Activated CD4-positive, alpha-beta T cell treated with anti-CD3 and anti-CD28 coated beads for 1 hour (primary cell): ENCODE measurements at places on chromosomes 4 and X.

GRCh38 chr4:77127215-77127614 is 29.8 kb upstream of the CCNG2 start:
- DNase-seq: no peak

GRCh38 chrX:139751053-139751452 is 43.1 kb upstream of the MCF2 start:
- no peak for DNase-seq

GRCh38 chr4:138242834-138243156 is 646 bp upstream of the SLC7A11 start:
- no peak for DNase-seq

DNA sequence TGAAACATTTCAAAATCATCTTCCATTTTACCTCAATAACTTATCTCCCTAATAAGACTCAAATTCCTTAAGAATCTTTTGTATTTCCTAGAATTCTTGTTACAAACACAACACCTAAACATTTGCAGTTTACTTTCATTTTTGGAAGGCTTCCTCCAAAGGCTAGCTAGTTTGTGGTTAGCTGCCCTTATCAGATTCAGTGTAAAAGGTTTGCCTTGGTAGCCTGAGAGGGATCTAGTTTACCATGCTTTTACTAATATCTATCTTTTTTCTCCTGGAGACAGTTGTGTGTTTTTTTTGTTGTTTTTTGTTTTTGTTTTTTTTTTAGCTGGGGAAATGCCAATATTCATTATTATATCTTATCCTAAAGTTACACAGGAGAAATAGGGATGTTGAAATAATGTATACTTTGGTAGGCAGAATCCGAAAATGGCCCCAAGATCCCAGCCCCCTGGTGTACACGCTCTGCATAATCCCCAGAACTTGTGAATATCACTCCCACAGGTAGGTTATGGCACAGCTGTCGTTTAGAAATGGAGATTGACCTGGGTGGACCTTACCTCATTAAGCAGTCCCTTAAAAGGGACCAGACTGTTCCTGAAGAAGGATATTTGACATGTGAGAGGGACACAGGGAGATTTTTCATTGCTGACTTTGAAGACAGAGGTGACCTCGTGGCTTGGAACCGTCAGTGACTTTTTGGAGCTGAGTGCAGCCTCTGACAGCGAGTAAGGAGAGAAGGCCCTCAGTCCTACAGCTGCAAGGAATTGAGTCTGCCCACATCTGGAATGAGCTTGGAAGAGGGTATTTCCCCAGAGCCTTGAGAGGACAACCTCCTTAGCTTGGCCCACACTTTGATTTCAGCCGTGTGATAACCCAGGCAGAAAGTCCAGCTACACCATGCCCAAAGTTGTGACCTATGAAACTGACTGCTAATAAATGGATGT is 33.4 kb downstream of the SEPTIN11 start:
- no peak for DNase-seq

GRCh38 chr4:85598936-85599335 is 124.0 kb downstream of the ARHGAP24 start:
- no peak for DNase-seq

DNA sequence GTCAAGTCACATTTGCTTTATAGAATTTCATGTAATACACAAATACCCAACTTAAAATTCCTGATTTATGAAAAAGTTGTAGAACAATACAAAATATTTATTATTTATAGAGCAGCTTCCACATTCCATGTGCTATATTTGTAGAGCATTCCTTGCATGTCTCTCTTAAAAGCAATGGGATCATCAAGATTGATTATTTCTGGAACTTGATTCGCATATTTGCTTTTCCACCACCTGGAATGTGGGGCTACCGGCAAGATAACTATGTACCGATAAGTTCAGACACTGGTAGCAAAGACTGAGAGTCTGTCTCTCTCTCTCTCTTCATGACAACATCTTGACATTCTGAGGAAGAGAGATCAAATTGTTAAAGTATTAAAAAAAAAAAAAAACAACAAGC is 59.3 kb downstream of the MAPK10 start:
- no peak for DNase-seq

DNA sequence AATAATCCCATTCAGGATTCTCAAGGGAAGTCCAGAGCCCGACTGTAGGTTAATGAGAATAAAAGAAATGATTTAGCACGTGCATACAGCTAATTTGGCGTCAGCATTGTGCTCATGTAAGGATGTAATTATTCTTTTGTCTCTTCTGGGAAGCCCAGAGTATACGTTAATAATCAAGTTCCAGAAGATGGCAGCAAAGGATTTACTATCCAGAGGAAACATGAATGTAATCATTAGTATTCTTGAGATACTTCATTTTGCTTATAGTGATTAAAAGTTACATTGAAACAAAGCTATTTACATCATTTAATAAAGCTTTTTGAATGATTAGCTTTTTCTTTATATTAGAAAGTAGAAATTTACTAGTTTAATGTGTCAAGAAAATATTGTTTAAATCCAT is 27.1 kb upstream of the MAP9 start:
- DNase-seq: no peak

GRCh38 chr4:26062215-26062614 is 148.2 kb downstream of the SMIM20 start:
- DNase-seq: no peak

GRCh38 chr4:153595894-153596601 is 88.0 kb upstream of the TLR2 start:
- DNase-seq: no peak

- no peak for DNase-seq
Measured at GRCh38 chr4:140070366-140070765, 83.6 kb downstream of the MAML3 start.

DNA sequence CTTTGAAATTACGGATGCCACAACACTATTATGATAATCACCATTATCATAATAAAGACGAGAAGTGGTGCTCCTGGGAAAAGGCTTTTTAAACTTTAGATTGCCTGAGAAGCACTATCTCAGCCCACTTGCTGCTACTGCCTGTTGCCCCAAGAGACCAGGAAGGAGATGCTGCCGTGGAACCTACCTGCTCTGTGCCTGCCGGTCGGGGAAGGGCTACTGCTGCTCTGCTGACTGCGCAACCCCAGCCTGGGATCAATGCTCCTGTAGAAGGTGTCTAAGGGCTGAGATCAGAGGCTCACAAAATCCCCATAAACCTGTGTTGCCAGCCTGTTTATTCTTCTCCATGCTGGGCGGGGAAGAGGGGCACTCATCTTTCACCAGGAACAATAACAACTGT is 145.3 kb upstream of the VCX3B start:
- DNase-seq: no peak

GRCh38 chr4:63583561-63583960 is 825.7 kb downstream of the TECRL start:
- DNase-seq: no peak

DNA sequence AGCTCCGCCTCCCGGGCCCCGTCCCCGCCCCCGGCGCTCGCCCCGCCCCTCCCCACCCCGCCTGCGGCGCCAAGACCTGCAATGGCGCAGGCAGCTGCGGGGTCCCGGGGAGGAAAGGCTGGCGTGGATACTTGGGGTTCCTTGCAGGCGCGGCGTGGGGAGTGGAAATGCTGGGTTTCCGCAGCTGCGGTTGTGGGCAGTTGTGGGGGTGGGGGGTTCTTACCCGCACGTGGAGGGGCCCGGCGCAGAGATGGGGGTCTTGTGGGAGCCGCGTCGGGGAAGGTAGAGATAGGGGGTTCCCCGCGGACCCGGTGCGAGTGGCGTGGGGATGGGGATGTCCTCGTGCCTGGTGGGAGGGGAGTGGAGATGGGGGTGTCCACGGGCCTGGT is 680 bp upstream of the ASMTL start:
- no peak for DNase-seq

- no peak for DNase-seq
Measured at GRCh38 chr4:81038636-81039350, 8.3 kb downstream of the BMP3 start.

DNA sequence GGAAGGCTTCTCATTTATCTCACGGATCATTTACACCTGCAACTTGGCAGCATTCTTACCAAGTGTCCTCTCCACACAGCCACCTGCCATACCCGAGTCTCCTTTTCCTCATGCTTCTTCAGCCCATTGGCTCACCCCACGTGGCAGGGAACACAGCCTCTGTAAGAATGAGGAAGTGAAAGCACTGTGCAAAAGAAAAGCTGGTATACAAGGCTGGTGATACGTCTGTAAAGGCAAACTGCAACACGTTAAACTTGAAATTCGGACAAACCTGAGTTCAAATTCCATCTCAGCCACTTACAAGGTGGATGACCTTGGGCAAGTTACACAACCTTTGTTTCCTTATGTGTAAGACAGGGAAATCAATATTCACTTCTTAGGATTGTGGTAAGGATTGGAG is 164.0 kb upstream of the RASGEF1B start:
- no peak for DNase-seq

- no peak for DNase-seq
Measured at GRCh38 chr4:150140774-150141400, 62.6 kb downstream of the DCLK2 start.

GRCh38 chr4:14856062-14856933 is 146.0 kb upstream of the CPEB2 start:
- no peak for DNase-seq

- DNase-seq: no peak
Measured at GRCh38 chrX:13590914-13591313, 21.5 kb downstream of the EGFL6 start.

GRCh38 chrX:22378296-22378695 is 105.6 kb downstream of the CBLL2 start:
- DNase-seq: no peak

DNA sequence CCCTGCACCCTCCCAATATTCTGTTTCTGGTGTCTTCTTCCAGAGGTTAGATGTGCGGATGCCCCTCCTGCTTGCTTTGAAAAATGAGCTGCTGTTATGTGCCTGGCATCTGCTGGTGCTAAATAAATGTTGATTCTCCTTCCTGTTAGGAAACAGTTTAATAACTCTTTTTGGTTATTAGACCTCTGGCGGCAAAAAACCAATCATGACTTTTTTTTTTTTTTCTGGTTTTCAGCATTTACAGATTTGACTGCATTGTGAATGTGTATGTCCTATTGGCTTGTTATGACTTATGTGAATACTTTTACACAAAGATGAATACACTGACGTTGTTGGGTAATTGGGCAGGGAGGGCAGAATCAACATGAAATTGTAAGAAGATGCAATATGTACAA is 13.6 kb upstream of the TMEM156 start:
- no peak for DNase-seq

- DNase-seq: no peak
Measured at GRCh38 chr4:143406523-143406922, 69.8 kb downstream of the GAB1 start.

DNA sequence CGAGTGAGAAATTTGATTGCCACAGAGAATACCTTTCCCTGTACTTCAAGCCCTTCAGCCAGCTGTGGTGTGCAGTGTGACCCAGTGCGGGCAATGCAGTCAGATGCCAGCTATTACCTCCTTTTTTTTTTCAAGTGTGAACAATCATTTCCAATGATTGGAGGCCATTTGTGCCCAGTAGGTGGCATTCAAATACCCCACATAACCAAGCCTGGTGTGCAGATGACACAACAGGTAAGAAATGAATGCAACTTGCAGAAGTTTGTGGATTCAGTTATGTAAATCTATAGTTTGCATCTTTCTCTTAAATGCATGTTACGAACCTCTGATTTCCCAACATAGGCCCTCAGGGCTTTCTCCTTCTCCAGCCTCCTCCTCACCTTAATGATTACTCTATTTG is 98.0 kb downstream of the CLCN4 start:
- no peak for DNase-seq

- no peak for DNase-seq
Measured at GRCh38 chrX:133654811-133655210, 239.5 kb upstream of the GPC4 start.

GRCh38 chr4:3337811-3338210 is 45.0 kb downstream of the RGS12 start:
- DNase-seq: no peak

- no peak for DNase-seq
Measured at GRCh38 chr4:143335979-143336780, 496 bp upstream of the GAB1 start.

DNA sequence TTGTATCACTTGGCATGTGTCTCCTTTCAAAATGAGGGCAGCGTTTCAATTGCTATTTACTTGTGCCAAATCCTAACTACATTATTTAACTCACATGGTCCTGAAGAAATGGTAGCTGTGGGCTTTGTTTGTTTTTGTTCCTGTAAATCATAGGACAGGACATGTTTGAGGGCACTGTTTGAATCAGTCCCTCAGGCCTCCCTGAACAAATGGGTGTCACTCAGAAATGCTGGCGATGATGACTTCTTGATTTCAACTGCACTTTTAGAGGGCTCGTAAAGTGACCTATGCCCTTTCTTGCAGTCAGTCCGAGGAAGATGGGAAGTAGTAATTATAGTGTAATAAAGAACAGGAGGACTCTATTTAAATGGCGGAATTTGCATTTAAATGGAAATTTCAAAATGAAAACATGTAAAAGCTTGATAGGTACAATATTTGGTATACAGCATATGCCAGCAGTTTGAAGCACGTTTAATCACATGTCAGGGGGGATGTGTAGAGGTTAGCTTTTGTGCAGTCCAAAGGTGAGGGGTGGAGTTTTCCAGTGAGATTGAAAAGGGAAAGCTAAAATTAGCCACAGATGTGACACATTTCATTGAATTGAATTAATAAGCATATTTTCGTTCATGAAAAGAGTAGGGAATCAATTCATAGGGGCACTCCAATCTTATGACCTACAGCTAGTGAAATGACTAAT is 1958.7 kb upstream of the IGFBP7 start:
- no peak for DNase-seq

DNA sequence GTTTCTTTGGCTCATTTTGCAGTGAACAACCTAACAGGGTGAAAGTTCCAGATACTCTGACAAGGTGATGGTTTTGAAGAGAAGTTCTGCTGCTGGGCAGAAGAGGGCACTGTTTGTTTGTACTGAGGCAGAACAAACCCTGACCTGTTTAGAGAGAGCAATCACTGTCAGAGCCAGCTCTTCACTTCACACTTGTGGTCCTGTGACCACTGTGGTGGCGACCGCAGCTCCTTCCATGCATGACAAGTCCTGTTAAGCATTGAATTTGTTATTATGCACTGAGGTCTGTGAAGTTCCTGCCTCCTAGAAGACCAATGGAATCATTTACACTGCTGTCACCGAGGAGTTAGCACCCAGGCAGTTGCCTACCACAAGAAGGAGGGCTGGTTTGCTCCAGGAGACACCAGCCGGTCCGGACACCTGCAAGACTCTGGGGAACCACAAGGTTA is 86.6 kb downstream of the ZNF330 start:
- peak; percentile 20 for DNase-seq

DNA sequence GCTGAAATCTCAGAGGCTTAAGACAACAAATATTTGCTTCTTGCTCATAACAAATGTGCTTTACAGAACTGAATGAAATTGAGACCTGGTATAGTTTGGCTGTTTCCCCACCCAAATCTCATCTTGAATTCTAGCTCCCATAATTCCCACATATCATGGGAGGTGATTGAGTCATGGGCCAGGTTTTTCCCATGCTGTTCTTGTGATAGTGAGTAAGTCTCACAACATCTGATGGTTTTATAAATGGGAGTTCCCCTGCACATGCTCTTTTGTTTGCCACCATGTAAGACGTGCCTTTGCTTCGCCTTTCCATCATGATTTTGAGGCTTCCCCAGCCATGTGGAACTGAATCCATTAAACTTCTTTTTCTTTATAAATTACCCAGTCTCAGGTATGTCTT is 221.1 kb upstream of the DIPK2B start:
- DNase-seq: no peak
